ENCODE measurements at places on chromosomes 2 and 18.
A peak's percentile ranks its signal among the peaks of the same experiment; 100 is the strongest.

DNA sequence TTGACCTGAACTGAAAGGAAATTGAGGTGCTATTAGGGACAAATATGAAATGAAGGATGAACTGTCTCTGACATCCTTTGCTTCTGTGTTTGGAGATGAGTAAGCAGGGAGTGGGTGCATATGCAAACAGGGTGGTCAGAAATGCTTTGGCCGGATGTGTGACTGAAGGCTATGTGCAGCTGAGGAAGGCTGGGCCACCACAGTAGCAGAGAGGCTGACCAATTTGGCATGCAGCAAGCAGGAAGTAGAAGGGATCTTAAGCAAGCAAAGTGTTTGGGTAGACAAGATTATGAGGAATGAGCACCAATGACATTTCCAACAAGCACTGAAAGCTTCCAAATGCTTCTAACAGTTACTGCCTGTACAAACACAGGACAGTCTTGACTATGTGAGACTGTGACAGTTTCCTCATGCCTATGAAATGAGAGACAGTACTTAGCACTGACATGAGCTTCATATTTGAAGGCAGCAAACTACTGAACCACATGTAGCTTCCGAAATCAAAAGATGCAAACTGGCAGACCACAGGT, 3.3 kb upstream of the ACTR3 start:
- DNase-seq, result peak; percentile 94

DNA sequence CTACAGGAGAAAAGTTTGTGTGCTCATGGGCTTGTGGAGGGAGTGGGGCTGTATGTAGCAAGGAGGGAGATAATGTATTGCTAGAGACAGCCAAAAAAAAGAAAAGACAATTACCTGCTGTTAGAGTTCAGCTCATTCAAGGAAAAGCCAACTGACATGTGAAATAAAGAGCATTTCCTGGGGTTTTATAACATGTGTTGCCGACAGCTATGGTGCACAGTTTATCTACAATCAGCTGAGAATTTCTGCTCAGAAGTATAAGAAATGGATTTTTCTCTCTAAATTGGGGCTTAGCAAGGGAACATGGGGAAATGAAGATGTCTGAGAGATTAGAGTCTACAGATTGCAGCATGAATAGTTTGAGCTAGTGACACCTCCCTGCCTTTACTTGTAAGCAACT, 674.1 kb downstream of the SUCLG1 start:
- no peak for DNase-seq

- DNase-seq, result peak; percentile 83
Observed at GRCh38 chr18:21257386-21257785, 15.4 kb downstream of the GREB1L start.

GRCh38 chr18:41604964-41605363, 350.1 kb upstream of the PIK3C3 start:
- DNase-seq, result no peak

DNA sequence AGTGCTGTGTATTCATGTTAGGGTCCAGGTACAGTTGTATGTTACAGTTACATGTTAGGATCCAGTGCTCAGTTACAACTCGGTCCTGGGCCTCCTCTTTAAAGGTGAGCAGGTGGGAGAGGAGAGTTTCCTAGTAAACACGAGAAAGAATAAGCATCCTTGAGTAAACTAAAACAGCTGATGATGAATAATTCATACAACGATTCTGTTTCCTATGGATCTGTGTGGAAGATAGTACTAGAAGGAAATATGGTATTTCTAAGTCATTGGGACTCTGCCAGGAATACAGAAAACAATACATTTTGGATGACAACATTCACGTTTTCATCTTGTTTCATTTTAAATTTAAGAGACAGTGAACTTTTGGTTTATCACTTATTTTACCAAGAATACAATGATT, 29.5 kb downstream of the SNTG2 start:
- no peak for DNase-seq

GRCh38 chr2:64463781-64464180, 9.8 kb downstream of the LGALSL start:
- DNase-seq, result peak; percentile 74

- DNase-seq, result no peak
Observed at GRCh38 chr18:21408681-21409080, 166.6 kb downstream of the GREB1L start.

GRCh38 chr18:74450626-74451025, 6.5 kb downstream of the DIPK1C start:
- no peak for DNase-seq

DNA sequence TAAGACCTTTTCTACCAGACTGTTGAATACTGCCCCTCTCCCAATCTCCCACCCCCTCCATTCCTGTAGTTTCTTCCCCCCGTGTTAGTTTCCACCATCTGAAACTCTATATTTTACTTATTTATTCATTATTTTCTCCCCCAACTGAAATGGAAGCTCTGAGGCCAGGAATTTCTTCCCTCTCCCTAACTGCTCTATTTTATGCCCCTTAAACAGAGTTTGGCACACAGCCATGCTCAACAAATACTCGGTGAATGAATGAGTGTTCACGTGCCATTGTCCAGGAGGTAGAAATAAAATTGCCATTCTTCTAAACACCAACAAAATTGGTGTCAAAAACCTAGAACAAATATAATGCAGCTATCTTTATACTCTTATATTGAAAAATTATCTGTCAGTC, 5.6 kb downstream of the ITGB1BP1 start:
- no peak for DNase-seq

- no peak for DNase-seq
Observed at GRCh38 chr2:22079583-22079982, 955.8 kb downstream of the TDRD15 start.

- DNase-seq, result no peak
Observed at GRCh38 chr18:6057604-6058003, 162.3 kb upstream of the TMEM200C start.

- no peak for DNase-seq
Observed at GRCh38 chr2:8488001-8488738, 193.7 kb upstream of the ID2 start.

DNA sequence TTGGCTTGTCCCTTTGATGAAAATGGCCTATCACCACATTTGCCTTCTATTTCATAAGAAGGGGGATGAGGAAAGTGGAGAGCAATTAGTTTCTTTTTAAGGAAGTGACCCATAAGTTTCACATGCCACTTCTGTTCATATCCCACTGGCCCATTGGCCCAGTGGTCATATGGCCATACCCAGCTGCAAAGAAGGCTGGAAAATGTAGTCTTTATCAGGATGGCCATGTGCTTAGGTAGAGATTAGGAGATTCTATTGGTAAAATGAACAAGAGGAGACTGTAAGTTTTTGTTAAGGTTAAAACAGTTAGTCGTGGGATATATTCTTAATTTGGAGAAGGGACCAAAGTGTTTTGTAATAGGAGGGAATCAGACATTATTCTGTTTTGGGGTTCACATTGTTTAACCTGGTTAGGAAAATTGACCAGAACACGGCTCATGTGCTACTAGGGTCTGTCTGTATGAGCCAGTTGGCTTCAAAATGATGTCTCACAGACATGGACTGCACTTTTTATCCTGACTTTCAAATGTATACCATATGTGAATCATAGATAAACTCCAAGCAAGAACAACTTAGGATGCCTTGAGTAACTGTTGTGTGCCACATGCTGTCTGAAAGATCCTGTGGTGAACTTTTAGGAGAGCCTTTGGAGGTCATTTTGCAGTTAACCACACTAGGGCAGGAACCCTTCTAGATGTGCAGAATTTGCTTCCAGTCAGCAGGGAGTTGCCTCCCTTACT, 17.3 kb downstream of the PLCL1 start:
- DNase-seq, result no peak

DNA sequence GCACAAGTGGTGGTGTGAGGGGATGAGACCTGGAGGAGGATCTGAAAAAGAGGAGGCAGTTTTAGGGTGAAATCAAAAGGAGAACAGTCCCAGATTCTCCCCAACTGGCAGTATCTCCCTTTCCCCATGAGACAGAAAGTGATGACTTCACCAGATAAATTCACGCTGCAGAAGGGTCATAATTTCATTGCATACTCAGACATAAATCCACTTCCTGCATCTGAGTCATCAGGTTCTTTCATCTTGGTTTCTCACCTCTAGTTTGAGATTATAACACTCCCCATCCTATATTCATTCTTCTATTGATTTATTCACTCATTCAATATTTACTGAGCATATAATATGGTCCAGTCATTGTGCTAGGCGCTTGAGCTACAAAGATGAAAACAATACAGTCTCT, 64.7 kb downstream of the CCDC148 start:
- peak; percentile 78 for DNase-seq

- peak; percentile 6 for DNase-seq
Observed at GRCh38 chr2:134228493-134228903, 25.4 kb upstream of the MGAT5 start.

- no peak for DNase-seq
Observed at GRCh38 chr18:63140038-63140450, 179.5 kb downstream of the BCL2 start.

DNA sequence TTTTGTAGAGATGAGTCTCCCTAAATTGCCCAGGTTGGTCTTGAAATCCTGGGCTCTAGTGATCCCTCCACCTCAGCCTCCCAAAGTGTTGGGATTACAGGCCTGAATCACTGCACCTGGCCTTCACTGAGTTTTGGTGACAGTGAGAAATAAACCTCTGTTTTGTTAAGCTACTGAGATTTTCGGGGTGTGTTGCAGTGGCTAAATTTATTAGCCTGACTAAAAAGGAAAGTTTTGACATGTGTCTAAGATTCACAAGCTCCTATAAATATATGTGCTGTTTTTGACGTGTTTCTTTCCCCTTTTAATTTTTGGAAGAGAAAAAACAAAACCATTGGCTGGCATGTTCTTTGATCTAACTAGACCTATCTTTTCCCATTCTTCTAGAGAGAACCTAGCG, 190.5 kb upstream of the MC4R start:
- DNase-seq, result no peak

- DNase-seq, result no peak
Observed at GRCh38 chr2:58186501-58186900, 54.6 kb downstream of the FANCL start.

GRCh38 chr2:27027211-27027651, 5.5 kb upstream of the TMEM214 start:
- DNase-seq, result no peak

- DNase-seq, result no peak
Observed at GRCh38 chr2:40877734-40878288, 425.9 kb upstream of the SLC8A1 start.

DNA sequence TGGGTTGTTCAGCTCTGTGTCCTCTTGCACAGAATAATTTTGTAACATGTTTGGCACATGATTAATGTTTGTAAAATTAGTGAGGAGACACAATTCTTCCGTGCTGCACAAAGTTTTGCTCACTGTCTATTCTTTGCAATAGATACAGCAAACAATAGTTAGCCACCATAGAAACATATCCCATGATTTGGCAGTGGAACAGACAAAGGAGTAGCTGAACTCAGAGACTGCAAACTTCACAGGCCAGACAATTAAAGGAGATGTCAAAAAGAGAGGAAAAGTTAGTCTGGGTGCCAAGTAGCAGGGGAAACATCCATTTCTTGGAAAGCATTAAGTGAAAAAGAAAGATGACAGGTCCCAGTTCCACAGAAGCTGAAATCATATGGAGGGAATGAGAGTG, 267.4 kb upstream of the NRXN1 start:
- no peak for DNase-seq

DNA sequence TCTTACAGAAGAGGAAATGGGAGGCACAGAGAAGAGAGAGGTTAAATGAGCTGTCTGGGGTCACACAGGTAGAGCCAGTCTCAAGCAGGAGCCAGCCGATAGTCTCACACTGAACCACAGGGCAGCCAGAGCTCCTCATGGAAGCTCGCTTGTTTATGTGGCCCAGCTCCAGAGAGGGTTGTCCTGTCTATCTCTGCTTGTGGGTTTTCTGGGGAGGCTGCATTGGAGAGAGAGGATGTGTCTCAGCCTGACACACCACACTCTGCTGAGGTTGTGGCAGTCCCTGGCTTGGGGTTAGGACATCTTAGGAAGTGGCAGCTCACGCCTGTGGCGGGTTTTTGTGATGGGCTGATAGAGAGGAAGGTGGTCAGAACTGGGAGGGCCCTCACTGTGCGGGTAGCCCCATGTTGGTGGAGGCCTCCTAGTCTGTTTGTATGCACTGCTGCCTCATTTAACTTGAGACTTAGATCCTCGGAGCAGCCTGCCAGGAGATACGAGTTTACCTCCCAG, 52.3 kb downstream of the TCF7L1 start:
- DNase-seq, result no peak

GRCh38 chr2:177474998-177475397, 82.4 kb downstream of the AGPS start:
- DNase-seq, result peak; percentile 64

DNA sequence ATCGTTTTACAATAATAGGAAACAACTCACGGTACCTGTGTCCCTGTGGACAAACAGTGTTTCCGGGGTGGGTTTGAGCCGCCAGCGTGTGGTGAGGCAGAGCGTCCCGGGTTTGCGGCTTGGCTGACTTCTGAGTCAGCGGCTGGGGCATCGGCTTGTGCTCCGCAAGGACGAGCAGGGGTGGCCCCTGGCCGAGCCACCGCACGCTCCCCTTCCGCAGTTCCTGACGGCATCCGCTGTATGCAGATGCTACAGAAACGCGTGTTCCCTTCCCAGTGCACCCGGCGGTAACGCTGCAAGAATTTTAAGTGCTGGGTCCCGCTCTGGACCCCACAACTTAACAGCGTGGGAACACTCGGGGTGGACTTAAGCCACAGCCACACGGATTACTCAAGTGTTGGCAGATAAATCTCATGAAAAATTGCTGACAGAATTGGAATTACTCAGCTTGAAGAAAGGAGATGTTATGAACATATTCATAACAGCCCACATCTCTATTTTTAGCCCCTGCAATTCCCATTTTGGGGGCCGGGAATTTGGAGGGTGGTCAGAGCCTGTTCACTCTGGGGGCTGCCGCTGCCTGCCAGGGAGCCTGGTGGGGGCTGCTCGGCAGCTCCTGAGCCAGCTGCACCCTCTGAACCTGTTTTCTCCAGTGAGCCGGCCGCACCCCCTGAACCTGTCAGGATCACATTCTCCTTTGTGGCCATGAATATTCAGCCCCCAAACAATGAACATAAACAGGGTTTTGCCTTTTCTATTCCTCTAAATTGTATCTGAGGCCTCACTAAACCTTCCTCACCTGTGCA, 12.6 kb upstream of the KCNG2 start:
- no peak for DNase-seq

- DNase-seq, result peak; percentile 88
Observed at GRCh38 chr2:144183727-144184126, 336.2 kb downstream of the ZEB2 start.

DNA sequence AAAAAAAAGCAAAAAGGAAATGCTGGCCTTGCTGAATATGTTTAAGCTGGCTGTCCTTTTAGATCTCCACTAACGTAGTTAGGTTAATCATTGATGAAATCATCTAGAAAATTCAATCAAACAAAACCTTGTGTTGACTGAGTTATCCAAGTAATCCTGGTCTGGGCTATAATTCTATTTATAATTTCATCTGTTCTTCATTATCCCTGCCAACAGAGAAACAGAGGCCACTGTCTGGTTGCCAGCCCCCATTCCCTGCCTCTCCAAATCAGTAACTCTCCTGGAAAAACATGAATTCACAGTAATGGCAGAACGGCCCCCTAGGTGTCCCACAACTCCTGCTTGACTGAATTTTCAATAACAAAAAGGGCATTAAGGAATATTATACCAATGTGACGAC, 24.6 kb downstream of the DOCK10 start:
- no peak for DNase-seq

GRCh38 chr2:219916281-219916680, 288.9 kb downstream of the SLC4A3 start:
- DNase-seq, result no peak

- no peak for DNase-seq
Observed at GRCh38 chr18:47799376-47799775, 131.1 kb downstream of the SMAD2 start.
